ENCODE measurements at places on chromosomes 2 and 18. TPM values are rescaled to one million over a fixed set of nuclear protein-coding genes. Genes with fewer than 3 reads are reported as not detected.

EGR4 gene
- under 0.01 TPM for total RNA-seq

GCG gene
- total RNA-seq: not detected

MARCO gene
- not detected for total RNA-seq

NXPH2 gene
- total RNA-seq: not detected

METTL4 gene
- total RNA-seq: 12.2 TPM

FOXD4L1 gene
- 0.17 TPM for total RNA-seq

CIDEA gene
- 0.26 TPM for total RNA-seq

SERPINB7 gene
- total RNA-seq: 3.0 TPM

GULP1 gene
- total RNA-seq: 71.7 TPM

KCNE4 gene
- total RNA-seq: 11.0 TPM

SYT4 gene
- total RNA-seq: not detected

GRB14 gene
- total RNA-seq: 0.26 TPM

DNA sequence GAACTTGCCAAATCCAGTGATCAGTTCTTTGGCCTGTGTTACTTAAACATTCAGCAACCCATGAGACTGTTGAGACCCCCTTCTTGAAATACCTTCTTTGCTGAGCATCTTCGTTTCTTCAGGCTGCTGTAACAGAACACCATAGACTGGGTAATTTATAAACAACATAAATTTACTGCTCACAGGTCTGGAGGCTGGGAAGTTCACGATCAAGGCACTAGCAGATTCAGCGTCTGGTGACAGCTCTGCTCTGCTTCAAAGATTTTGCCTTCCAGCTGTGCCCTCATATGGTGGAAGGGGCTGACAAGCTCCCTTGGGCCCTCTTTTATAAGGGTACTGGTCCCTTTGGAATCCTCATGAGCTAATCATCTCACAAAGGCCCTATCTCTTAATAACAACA is 28.8 kb upstream of the TSPYL6 start:
- no peak for DNase-seq

GRCh38 chr2:101348883-101349282 is 38.4 kb downstream of the CREG2 start:
- no peak for DNase-seq

DNA sequence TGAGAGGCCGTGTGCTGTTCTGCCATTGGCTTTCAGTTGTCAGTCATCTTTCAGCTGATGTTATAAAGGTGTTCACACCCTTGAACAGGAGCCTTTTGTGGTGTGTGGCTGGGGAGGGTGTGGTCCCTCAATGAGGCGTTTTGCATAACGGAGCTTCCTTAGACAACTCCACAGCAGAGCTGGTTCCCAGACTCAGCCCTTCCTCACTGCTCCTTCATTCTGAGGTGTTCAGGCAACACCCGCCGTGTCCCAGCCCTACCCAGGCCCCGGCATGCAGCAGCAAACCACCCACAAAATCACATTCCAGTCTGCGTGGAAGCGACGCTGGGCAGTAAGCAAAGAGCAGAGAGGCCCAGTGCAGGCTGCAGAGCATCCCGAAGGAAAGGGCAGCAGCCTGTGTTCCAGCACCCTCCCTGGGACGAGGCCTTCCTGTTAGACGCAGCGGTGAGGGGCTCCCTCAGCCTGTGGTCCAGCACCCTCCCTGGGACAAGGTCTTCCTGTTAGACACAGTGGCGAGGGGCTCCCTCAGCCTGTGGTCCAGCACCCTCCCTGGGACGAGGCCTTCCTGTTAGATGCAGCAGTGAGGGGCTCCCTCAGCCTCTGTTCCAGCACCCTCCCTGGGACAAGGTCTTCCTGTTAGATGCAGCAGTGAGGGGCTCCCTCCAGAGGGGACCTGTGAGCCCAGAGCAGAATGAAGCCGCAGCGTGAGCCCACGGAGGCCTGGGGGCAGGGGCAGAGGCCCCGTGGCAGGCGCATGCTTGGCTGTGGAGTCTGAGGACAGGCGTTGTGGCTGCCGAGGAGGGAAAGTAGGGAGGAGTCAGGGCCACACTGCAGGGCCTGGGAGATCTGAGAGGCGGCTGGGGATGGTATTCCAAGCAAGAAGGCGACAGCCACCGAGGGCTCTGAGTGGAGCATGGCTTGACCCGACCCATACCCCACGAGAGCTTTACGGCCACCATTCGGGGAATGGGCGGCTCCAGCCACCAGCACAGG is 201.8 kb upstream of the HDAC4 start:
- DNase-seq: no peak

GRCh38 chr2:24708537-24709152 is 84.5 kb downstream of the PTRHD1 start:
- peak; percentile 66 for DNase-seq

DNA sequence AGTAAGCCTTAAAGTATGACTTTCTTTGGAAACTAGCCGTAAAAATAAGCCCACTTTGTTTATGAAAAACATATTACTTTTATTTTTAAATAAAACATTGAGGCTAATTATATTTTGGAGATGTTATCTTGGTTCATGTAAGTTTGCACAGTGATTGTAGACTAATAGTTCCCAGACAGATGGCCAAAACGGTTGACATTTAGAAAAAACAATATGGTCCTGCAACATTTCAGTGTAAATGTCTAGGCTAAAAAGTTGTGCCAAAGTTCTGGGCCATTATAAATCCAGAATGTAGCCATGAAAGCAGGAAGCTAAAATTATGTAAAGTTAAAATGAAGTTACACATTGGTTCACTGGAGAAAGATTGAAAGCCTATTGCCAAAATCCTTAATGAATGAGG is 43.6 kb downstream of the SLC5A7 start:
- no peak for DNase-seq

- no peak for DNase-seq
Observed at GRCh38 chr18:66346833-66347588, 256.9 kb downstream of the CDH19 start.

DNA sequence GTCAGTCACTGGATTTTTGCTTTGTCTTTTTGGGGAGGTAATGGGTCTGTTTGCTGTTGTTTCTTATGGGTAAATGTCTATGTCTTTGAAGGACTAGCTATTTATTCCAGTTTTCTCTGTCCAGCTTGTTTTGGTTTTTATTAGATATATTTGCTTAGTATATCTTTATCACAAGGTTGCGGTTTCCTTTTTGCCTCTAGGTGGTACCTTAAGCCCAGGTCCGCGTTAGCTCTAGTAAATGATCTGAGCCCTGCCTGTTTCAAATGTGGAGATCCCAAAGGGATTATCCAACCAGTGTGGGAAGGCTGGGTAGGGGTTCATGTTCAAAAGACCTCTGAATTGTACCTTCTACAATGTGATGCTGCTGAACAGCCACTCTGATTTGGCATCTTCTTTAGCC is 114.5 kb downstream of the MYO3B start:
- no peak for DNase-seq

DNA sequence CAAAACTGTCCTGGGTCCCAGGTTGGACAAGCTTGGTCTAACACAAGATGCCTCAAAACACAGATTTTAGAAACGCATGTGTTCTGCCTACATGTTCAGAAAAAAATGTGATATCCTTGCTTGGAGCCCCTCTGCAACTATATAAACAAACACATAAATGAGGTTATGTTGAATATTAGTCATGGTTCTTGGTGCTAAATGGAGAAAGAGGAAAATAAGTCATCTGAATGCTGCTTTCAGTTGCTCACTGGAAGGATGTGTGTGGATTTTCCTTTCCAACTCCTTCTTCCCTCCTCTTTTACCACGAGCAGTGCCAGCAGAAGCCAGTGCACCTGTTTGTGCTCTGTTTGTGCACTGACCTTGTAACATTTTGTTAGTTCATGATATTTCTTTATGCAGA is 85.3 kb downstream of the PIEZO2 start:
- DNase-seq: no peak

- DNase-seq: no peak
Observed at GRCh38 chr2:230444832-230445231, 28.8 kb downstream of the SP100 start.

DNA sequence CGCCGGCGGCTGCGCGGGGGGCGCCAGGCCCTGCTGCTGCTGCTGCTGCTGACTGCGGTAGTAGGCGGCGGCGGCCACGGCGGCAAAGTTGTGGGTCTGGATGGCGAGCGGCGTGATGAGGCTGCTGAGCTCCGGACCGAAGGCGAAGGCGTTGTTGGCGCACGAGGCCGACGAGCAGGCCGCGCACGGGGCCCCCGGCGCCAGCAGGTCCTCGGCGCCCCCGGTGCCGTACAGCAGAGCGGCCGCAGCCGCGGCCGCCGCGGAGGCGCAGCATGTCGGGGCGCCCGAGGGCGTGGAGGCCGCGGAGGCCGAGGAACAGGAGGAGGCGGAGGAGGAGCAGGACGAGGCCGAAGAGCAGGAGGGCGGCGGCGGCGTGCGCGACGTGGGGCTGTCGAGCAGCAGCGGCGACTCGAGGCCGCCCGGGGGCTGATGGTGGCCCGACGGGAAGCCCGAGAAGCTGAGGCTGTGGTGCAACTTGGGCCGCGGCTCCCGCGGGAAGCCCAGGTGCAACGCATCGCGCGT is 1.8 kb downstream of the ZFP36L2 start:
- DNase-seq: peak; percentile 49

DNA sequence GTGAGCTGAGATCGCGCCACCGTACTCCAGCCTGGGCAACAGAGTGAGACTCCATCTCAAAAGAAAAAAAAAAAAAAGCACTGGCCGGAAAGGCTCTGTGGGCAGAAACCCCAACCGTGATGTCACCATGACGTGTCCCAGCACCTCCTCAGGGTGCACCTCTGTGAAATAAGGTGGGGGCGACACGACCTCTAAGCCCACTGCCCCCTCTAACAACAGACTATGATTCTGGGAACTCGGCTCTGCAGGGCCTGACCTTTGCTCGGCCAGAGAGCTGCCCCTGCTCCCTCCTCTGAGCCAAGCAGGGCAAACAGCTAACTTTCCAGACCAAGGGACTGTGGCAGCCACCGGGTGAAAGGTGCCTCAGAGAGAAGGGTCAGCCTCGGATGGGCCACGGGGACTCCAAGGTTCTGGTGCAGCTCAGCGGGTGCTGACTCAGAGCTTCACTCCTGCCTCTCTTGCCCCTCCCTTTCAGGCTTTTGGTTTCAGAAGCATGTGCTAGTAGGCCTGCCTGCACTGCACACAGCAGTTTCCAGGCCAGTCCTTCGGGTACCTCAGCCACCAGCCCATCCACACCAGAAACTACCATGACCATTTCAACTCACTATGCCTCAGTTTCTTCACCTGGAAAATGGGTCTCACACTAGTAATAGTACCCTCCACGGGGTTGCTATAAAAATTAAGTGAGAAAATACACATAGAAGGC is 8.0 kb downstream of the TMBIM1 start:
- DNase-seq: peak; percentile 82

- no peak for DNase-seq
Observed at GRCh38 chr2:169693360-169693759, 845 bp downstream of the CFAP210 start.

DNA sequence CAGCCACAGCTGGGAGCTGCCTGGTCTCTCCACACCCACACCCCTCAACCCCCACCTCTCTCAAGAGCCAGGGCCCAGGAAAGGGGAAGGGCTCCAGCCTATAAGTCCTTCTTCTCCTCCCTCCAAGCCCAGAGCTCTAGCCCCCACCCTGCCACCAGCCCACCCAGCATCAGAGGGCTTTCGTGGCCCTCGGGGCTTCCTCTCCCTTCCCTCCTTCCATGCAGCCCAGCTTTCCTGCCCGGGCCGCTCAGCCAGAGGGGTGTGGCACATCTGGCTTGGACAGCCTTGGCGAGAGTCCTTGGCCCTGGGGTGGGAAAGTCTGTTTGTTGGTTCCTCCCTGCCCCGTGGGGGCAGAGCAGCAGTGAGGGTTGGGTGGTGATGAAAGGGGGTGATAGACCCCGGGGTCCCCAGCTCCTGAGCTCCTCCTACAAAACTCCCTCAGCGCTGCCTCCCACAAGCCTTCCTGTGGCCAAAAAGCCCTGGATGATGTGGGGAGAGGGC is 7.0 kb downstream of the TNS1 start:
- DNase-seq: peak; percentile 76

DNA sequence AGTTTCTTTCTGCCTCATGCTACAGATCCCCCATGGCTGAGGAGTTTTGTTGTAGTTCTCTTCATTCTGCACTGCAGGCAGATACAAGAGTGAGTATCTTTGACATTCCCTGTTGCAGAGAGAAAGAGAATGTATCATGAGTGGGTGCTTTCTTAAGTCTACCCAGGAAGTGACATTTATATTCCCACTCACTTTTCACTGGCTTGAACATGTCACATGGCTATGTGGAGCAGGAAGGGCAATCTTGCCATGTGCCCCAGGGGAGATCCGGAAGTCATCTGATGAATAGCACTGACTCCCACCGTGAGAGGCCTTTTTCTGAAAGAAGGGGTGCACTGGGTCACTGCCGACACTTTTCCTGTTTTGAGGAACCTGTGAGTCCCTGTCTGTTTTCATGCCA is 66.4 kb upstream of the BOD1L2 start:
- no peak for DNase-seq

DNA sequence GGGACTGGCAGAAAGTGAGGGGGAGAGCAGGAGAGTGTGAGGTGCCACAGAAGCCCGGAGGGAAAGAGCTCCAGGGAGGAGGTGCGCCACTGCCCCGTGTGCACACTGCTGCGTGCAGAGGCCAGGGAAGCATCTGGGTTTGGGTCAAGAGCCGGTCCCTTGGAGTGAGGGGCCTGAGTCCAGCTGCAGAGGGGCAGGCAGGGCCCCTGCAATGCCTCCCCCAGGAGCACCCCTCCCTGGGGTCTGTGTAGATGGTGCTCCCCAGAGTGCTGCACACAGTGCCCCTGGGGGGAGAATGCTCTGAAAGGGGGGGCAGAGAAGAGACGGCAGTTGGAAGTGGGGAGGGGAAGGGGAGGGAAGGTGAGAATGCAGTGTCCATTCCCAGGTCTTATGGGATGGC is 3.7 kb upstream of the LIMS2 start:
- DNase-seq: no peak

GRCh38 chr2:172821370-172822338 is 86.0 kb downstream of the RAPGEF4 start:
- DNase-seq: peak; percentile 64

GRCh38 chr2:219609149-219609750 is 11.6 kb downstream of the STK11IP start:
- DNase-seq: no peak

GRCh38 chr2:198073253-198073652 is 268.9 kb downstream of the PLCL1 start:
- no peak for DNase-seq

- no peak for DNase-seq
Observed at GRCh38 chr2:228777855-228778355, 493.2 kb downstream of the PID1 start.

DNA sequence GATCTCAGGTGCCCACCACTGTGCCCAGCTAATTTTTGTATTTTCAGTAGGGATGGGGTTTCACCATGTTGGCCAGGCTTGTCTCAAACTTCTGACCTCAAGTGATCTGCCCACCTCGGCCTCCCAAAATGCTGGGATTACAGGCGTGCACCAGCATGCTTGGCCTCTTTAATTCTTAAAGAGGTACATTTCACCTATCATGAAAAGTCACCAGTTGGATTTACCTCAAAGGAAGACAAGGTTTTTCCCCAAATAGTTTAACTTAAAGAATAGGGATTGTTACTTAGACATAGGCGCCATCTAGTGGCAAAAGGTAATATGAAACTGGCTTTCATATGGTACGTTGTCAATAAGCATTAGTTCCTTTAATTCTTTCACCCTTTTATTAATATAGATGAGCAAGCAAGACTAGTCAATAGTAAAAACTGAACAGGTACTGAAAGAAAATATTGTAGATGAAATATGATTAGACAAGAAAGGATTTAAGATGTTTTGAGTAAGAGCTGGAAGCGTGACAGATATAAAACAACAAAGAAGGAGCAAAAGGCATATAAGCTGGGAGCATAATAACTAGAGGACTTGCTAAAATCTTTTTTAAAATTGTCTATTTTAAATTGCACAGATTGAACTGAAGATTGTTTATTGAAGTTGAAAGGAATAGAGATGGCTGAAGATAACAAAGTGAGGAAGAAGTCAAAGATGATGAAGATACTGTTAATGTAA is 35.0 kb upstream of the PSMD14 start:
- DNase-seq: peak; percentile 37

- DNase-seq: peak; percentile 94
Observed at GRCh38 chr2:46329803-46330775, 32.9 kb downstream of the EPAS1 start.

All from fibroblast of lung (primary cell).